ENCODE measurements at places on chromosomes 12 and 14.

DNA sequence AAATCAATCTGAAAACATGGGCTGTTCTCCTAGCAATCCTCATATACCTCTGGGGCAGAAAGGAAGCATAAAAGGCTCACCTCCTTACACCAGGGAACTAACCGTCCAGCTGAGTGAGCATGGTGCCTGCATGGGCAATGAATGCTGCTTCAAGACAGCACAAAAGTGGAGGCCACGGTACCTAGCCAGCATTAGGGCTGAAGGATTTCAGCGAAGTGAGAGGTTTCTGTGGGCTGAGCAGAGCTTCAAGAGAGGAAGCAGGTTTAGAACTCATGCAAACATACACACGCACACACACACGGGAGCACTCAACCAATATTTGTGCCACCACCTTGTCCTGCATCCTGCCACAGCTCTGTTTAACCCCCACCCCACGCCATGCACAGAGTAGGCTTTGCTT lies 838.5 kb upstream of the TMEM132C start:
- DNase-seq, result no peak

- DNase-seq, result no peak
Measured at GRCh38 chr12:100545092-100545491, 28.4 kb upstream of the GAS2L3 start.

- DNase-seq, result no peak
Measured at GRCh38 chr12:42235426-42235825, 2.6 kb downstream of the YAF2 start.

- peak; percentile 53 for DNase-seq
Measured at GRCh38 chr12:49304161-49304560, 9.2 kb downstream of the PRPH start.

GRCh38 chr12:112543751-112544150 lies 125.0 kb downstream of the PTPN11 start:
- DNase-seq, result no peak

DNA sequence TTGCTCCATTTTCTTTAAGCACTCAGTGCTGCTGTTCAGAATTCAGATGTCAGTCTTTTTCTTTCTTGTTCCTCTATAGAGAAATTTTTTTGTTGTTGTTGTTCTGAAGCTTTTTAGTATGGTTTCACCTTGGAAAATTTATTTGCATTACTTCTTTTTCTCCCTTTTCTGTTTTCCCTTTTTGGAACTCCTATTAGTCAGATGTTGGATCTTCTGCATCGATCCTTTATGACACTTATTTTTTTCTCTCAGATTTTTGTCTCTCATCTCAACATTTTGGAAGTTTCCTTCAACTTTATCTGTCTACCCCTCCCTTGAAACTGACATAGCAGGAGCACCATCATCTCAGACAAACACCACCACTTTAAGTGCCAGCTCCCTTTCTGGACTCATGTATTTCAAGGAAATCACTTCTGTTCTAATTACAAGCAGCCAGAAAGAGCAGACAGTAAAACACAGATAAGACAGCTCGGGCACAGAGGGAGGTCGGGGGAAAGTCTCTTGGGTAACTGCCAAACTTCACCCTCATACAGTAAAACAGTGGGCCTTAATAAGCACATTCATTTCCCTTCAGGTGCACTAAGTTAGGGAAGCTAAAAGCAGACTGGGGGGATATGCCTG lies 222.7 kb upstream of the PLXNC1 start:
- DNase-seq, result no peak
